ENCODE measurements at places on chromosomes 3 and 15.
A peak's percentile ranks its signal among the peaks of the same experiment; 100 is the strongest.

GRCh38 chr3:152508705-152509104 is 240.0 kb downstream of the MBNL1 start:
- DNase-seq: no peak

- no peak for DNase-seq
These were observed 50.1 kb upstream of the DYNC1LI1 start for GRCh38 chr3:32620611-32621310.

DNA sequence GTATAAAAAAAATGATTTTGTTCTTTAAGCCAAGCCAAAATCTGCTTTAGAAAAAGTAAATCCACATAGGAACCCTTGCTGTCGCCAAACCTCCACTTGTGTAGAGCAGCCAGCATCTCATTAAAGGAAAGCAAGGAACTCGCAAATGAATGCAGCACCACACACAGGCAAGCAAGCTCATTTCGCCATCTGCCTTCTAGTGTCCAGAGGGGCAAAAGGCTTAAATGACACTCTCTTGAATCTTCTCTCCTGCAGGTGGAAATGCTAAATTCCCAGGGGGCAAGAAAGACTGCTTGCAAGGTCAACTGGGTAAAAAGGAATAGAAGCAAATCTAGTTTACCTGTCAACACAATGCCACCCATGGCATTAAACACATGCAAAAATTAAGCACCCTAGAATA is 2.4 kb downstream of the MB21D2 start:
- DNase-seq: no peak

DNA sequence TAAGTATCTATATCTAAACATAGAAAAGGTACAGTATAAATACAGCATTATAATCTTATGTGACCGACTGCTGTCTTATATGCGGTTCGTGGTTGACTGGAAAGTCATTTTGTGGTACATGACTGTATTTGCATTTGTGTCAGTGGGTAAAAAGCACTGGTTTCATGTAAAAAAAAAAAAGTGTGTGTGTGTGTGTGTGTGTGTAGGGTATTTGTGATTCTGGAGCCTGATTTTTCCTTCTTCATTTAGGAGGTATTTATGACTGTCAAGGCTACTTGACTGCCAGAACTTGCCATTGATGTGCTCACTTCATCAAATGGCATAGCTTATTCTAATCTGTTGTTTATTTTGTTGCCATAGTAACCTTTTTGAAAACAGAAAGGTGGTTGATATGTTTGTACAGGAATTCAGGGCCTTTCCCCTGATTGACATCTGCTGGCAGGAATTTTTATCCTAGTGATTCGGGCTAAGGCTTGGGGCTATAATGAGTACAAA is 63.2 kb downstream of the AKAP13 start:
- DNase-seq: peak; percentile 12

DNA sequence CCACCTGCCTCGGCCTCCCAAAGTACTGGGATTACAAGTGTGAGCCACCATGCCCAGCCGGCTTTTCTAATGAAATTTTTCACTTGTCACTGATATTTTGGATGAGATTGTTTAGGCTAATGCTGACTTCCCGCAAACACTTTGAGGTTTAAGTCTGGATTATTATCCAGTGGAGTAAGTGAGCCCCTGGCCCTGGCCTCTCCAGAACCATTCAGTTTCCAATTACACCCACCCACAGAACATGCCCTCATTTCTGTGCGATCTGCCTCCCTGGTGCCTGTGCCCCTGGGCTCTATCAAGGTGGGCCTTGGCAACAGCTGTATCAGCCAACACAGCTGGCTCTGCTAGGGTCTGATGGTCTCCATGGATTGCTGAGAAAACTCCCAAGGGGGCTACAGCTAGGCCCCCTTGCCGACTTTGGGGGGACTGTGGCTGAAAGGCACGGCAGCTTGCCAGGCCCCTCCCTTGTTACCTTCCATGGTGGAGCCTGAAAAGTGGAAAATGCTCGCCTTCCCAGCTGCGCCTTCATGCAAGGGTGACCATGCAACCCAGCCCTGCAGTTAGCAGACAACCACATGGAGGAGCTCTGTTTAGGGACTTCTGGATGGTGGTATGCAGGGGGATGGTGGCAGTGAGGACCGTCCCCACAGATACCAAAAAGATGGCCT is 288.9 kb downstream of the FAM43A start:
- DNase-seq: no peak

DNA sequence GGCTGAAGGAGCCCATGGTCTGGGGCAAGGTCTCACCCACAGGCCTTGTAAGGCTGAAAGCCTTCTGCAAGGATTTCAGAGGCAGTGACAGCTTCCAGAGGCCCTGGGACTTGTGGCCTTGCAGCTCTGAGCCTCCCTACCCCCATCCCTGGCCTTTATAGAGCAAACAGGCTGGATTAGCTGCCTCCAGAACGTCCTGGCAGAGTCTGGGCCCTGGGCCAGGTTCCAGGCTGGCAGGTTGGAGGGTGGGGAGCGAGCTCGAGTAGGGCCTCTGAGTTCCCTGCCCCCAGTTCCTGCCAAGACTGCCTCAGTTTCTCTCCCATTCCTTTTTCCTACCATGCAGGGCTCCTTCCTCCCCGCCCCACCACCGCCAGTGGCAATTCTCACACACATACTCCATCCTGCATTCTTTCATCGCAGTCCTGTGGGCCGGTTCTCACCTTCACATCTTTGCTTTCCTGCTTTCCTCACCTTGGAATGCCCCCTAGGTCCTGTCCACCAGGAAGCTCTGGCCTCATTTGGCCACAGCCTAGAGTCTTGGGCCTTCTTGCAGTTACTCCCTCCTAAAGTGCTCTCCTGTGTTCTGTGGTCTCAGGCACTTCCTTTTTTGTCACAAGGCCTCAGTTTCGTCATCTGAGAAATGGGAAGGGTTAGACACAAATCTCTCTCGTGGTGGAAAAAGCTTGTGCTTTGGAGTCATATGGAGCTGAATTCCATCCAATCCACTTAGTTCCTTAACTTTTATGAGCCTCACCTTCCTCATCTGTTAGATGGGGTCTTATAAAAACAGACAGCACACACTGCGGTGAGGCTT is 2.7 kb downstream of the LMAN1L start:
- DNase-seq: no peak

- no peak for DNase-seq
These were observed 201.1 kb downstream of the NR1D2 start for GRCh38 chr3:24145981-24146822.

GRCh38 chr15:52068004-52068615 is 44.5 kb downstream of the BCL2L10 start:
- DNase-seq: no peak

GRCh38 chr15:67116742-67117141 is 51.3 kb downstream of the SMAD3 start:
- no peak for DNase-seq

DNA sequence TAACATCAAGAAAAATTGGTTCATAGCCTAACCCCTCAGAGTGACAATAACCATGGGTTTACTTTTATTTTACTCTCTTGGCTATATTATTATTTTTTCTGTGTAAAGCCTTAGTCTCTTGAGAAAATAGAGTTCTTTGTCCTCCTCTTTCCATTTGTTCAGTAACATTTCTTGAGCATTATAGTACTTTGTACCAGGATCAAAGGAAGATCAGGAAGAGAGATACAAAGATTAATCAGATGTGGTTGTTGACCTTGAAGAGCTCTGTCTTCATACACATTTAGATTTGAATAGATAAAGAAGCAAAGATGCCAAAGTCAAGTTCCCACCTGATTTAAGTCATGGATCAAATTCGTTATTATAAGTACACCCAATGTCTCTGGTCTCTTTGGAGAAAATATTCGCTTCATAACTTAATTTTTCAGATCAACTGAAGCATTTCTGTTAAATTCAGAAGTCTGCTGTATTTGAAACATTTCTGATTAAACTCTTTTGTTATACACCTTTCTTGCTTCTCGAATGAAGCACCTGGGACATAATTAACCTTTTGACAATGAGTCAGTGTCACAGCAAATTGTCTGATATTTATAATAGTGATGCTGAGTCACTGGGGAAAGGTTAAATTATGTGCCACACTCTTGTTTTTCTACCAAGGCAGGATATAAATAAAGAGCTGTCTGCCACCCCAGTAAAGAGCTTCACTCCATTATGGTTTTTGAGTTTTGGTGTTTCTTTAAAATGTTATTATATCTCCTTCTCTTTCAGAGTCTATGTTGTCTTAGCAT is 100.2 kb downstream of the GHSR start:
- DNase-seq: no peak

GRCh38 chr15:74519311-74519710 is 21.7 kb upstream of the ARID3B start:
- DNase-seq: no peak

- DNase-seq: no peak
These were observed 186.1 kb downstream of the OTOL1 start for GRCh38 chr3:161682715-161683114.

- DNase-seq: no peak
These were observed 49.2 kb upstream of the TMEM115 start for GRCh38 chr3:50408443-50408944.

GRCh38 chr15:74632601-74633000 is 17.0 kb downstream of the CLK3 start:
- DNase-seq: no peak

DNA sequence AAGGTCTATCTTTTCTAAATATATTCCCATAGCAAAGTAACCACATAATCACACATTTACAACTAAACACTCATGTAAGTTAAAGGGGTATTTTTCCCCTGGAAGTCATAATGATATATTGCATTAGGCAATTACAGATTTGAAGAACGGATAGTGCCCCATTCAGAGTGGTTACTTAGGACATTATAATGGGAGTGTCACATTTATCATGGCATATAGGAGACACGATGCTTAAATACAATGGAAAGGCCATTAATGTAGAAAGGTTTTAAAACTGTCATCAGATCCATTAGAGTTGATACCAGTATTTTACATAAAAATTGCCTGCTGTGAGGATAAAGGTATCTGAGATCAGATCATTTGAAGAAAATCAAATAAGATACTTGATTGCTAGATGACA is 582.0 kb upstream of the SEMA6D start:
- DNase-seq: no peak

GRCh38 chr15:75455982-75456531 is 4.6 kb upstream of the SIN3A start:
- peak; percentile 40 for DNase-seq

All from activated CD4-positive, alpha-beta T cell treated with anti-CD3 and anti-CD28 coated beads for 24 hours (primary cell).